Effector CD8-positive, alpha-beta T cell (primary cell): ENCODE measurements at places on chromosomes 3 and 15.

GRCh38 chr3:106431721-106432120 is 562.9 kb upstream of the CBLB start:
- DNase-seq, result no peak

- DNase-seq, result no peak
Measured at GRCh38 chr15:81281766-81282605, 42.0 kb downstream of the STARD5 start.

- no peak for DNase-seq
Measured at GRCh38 chr3:197753263-197753662, 3.6 kb downstream of the FYTTD1 start.

DNA sequence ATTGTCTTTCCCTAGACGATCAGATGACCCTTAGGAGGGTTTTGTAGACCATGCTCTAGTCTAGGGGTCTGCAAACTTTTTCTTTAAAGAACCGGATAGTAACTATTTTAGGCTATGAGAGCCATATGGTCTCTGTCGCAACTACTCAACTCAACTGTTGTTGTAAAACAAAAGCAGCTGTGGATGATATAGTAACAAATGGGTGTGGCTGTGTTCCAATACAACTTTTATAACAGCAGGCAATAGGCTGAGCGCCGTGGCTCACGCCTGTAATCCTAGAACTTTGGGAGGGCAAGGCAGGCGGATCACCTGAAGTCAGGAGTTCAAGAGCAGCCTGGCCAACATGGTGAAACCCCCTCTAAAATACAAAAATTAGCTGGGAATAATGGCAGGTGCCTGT is 6.1 kb upstream of the CMTM6 start:
- DNase-seq, result no peak

GRCh38 chr3:35648347-35648746 is 9.0 kb downstream of the ARPP21 start:
- DNase-seq, result no peak
